AG09309 (cell line): ENCODE measurements at places on chromosomes 7 and 10.

- DNase-seq = no peak
Measured at GRCh38 chr7:4762121-4763055, 13.0 kb upstream of the AP5Z1 start.

DNA sequence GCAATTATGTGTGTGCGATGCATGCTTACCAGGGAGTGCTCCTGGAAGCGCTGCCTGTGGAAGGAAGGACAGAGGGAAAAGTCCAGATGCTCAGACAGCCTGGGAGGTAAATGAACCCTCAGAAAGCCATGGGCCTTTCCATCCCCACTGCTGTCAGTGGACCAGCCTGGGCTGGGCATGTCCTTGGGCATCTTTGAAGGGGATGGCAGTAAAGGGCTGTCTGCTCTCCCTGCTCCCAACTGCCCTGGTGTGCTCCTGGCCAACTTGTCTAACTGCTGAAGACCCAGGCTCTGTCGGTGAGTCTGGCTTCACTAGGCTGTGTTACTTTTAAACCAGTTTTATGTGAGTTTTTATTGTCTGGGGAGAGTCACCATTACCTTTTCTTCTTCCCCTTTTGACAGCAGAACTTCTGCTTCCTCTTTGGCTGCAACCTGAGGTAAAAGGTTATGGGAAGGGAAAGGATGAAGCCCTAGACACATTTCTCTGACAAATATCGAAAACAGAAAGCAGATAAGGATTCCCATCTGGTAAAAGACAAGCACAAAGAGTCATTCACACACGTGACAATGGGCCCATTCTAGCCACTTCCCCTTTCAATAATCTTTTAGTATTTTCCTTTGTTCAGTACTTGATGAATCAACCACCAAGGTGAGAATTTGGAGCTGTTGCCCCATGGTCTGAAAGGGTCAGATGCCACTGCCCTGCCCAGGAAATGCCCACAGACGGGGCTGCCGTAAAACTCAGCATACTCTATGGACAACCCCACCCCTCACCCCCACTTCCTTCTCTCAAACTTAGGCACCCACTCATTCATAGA is 27.6 kb upstream of the PIK3AP1 start:
- no peak for DNase-seq

DNA sequence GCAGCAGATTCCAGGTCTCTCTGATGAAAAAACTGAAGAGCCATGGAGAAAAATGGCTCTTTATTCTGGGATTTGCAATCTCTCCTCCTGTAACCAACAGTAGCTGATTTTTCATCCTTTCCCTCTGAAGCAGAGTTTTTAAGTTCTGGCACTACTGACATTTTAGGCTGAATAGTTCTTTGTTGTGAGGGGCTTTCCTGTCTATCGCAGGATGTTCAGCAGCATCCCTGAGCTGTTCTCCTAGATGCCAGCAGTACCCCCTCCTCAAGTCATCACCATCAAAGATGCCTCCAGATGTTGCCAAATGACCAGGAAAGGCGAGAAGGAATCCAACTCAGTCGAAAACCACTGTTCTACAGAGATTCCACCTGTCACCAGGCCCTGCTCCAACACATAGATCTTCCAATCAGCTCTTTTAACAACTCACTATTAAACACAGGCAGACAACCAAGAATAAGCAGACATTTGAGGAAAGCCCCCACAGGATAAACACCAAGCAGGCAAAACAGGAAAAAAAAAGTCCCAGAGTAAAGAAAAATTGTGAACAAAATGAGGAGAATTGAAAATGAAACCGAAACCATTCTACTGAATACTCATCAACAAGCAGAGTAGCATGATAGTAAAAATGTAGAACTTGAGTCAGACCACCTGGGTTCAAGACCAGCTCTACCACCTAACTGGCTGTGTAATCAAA is 124.8 kb downstream of the MPP7 start:
- no peak for DNase-seq

DNA sequence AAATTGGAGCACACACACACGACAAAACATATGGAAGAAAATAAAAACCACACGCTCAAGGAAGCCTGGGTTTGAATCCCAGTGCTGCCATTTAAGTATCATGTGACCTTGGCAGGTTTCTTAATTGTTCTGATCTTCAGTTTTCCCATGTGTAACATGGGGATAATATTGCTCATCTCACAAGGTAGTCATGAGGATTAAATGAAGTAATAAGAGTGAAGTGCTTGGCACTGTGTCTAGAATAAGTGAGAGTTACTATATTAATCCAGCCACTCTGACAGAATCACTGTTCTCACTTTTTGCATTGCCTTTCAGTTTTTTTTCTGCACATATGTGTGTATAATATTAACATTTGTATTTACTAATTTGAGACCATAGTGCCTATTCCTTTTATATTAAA is 43.3 kb downstream of the GOLGA7B start:
- DNase-seq = no peak

- DNase-seq = no peak
Measured at GRCh38 chr7:108561047-108561619, 8.4 kb downstream of the THAP5 start.

DNA sequence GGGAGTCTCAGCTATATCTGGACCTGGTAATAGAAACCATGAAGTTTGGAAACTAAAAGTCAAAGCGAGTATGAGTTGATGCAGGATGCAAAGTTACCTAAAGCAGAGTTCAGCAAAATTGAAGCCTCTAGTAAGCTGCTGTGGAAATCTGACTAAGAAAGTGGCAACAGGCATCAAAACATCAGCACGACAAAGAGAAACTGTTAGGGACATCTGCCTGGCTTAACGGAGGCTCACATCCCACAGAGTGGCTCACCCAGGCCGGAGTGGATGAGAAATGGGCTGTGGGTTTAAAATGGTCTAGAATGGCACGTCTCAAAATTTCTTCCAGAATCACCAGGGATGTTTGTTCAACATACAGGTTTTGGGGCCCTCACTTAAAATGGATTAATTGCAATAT is 164.1 kb upstream of the NPY start:
- DNase-seq = no peak

DNA sequence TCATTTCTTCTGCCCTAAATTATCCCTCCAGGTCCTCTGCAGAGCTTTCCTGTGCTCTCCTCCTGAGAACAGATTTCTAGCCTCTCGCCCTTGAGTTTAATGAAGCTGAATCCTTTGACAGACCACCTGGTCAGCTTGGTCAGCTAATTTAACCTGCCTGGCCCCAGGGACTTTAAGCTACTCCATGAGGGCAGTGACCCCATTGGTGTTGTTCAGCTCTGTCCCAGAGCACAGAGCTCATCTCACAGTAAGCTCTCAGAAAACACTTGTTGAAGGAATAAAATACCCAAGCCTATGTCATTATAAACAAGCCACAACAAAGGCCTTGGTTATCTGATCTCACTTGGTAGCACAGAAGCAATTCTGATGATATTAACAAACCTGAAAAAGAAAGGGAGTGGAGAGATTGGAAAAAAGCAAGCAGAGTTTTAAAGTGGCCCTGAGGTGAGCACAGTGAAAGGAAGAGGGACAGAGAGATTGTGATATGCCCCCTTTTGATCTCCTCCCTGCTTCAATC is 24.4 kb downstream of the SLC26A4 start:
- DNase-seq = no peak

DNA sequence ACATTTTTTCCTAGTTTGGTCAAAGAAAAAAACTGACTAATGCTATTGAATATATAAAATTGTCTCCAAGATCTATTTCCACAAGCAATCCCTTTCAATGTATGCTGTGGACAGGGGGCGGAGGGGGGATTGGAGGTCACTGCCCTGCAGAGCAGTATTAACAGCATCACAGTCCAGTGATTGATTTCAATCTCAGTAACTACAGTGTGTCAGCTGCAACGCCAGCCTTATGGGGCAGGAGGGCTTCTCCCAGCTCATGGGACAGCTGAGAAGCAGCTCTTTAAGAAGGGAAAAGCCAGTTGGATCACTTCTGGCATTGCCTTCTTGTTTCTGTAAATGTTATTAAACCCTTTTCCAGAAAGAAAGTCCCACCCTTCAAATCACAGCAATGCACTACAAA is 65.0 kb downstream of the RAPGEF5 start:
- no peak for DNase-seq

DNA sequence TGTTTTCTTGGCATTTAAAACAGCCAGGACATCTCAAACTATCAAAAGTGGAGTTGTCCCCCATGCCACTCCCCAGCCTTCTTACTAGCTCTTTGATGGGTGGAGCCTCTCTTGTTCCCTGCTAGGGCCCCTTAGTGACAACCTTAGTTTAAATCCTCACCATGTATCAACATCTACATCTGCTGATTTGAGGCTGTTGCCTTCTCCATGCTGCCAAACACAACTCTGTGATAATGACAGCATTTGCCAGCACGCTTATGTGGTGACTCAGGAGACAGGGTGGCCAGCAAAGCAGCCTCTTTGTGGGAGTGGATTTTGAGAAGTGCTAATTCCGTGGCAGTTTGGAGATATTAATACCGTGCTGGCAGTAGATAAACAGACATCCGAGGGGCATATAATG is 145.4 kb downstream of the LRRC4 start:
- no peak for DNase-seq
